M059J (cell line): ENCODE measurements at places on chromosomes 11 and 22. TPM values are rescaled to one million over a fixed set of nuclear protein-coding genes. Genes with fewer than 3 reads are reported as not detected.

GRCh38 chr22:33842006-33842354 is 78.3 kb downstream of the LARGE1 start:
- no peak for DNase-seq

DNA sequence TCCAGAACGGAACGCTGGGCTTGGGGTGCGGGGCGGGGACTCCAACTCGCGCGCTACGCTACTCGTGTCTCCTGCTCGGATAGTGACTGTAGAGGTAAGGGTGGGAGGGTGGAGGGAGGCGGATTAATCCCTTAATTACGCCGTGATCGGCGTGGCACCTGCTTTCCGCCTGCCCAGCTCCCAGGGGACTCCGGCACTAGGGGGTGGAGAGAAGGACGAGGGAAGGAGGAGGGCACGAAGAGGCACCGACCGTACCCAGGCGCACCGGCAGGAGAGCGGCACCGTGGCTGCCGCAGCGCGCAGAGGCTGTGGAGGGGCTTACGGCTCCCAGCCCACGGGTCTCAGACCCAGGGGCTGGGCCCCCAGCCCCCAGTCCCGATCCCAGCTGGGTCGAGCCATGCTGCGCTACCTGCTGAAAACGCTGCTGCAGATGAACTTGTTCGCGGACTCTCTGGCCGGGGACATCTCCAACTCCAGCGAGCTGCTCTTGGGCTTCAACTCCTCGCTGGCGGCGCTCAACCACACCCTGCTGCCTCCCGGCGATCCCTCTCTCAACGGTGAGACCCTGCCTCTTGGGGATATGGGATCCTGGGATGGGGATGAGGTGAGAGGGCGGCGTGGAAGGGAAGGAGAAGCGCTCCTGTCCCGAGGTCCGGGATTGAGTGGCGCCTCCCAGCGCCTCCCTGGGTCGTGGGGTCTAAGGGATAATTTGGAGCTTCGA is at the start of gene ROBO3:
Gene ROBO3 (plus strand): TSS at position 252 of the 721 bp plus-strand sequence. CDS start 146 bp downstream, at position 398.
- DNase-seq: no peak

- DNase-seq: no peak
Measured at GRCh38 chr11:126821827-126822226, 178.7 kb downstream of the KIRREL3 start.

DNA sequence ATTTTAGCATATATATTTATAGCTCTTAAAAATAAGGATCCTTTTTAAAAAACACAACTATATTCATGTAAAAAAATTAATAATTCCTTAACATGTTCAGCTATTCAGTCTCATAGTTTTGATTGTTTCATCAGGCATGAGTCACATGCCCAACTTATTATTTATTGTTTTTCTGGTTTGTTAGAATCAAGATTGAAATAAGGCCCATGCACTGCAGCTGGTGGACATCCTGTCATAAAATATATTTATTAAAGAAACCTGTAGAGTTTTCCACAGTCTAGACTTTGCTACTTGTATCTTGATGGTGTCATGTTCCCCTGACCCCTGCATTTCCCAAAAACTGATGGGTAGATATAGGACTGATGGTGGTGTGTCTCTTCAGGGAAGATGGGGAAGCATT is 77.4 kb downstream of the PARVA start:
- DNase-seq: peak; percentile 24

GRCh38 chr11:61392981-61393595 is 701 bp downstream of the TMEM216 start:
- no peak for DNase-seq

DNA sequence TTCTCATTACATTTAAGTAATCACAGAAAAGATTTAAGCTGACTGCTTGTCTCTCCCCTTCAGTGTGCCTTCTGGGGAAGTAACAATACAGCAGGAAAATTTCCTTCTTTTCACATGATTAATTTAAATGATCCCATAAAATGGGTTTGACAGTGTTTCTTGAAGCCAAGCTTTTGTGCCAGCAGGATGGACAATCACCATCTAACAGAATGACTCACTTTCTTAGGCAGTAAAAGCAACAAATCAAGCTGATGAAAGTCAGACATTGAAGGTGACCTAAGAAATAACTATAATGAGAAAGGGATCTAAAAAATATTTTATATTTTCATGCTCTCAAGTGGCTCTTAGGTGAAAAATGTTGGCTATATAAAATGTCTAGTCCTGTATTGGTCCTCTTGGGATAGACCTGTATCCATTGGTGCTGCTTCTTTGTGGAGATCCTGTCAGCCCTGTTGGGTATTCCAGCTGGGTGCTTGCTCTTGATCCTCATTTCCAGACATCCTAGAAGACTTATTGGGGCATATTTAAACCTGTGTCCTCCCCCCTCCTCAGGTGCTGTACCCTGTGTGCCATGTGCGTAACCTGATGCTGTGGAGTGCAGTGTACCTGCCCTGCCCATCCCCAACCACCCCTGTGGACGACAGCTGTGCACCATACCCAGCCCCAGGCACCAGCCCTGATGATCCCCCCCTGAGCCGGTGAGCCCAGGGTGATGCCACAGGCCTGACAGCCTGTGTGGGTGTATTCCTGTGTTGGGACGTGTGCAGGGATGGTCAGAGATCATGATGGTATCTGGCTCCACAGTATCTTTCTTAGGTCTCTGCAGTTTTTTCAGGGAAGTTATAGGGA is 62.7 kb upstream of the HORMAD2 start:
- DNase-seq: peak; percentile 55

- no peak for DNase-seq
Measured at GRCh38 chr11:77411137-77411707, 62.7 kb downstream of the PAK1 start.

GRCh38 chr11:5928811-5929210 is 13.2 kb upstream of the OR56A3 start:
- no peak for DNase-seq

The RGL4 gene
- total RNA-seq: not detected in 2 replicates

The HORMAD2 gene
- total RNA-seq: 0.22 TPM in 1 of 2 replicates, not detected in the other

The MRGPRE gene
- total RNA-seq: not detected in 2 replicates

The DENND6B gene
- 0.20 and 0.71 TPM in 2 replicates for total RNA-seq

The MUC5AC gene
- not detected in 2 replicates for total RNA-seq

The TBX1 gene
- total RNA-seq: 0.10 TPM in 1 of 2 replicates, not detected in the other

The PIH1D2 gene
- total RNA-seq: 1.4 and 1.9 TPM in 2 replicates
